ENCODE measurements at places on chromosomes 1 and 21.

DNA sequence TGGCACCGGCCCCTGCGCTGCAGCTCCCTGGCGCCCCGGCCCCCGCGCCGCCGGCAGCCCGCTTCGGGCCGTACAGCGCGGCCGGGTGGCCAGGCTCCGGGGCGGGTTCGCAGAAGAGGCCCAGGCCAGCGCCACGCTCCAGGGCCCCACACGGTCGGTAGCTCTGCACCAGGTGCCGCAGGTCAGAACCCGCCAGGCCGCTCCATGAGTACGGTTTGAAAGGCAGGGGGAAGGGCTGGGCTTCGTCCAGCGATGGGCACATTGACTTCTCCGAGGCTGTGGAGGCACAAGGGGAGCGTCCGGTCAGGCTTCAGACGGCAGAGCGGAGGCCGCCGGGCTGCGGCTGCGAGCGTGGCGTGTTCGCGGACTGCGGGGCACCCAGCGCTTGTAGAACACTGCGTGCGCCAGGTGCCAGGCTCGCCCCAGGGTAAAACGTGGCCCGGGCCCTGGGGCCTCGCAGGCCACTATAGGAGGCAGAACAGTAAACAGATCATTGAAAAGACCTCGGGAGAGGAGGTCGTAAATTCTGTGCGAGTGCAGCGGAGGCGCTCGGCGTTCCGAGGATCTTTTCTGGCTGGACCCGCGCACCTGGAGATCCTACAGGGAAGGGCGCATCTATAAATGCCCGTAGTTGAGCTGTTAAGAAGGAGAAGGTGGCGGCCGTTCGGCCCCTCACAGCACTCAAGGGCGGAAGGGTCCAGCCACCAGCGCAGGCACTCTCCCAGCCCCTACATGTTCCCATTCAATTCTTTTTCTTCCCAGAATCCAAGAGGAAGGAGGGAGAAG is 5.7 kb downstream of the GFI1 start:
- DNase-seq, result no peak

GRCh38 chr1:20380616-20381035 is 90.0 kb downstream of the VWA5B1 start:
- DNase-seq, result no peak

DNA sequence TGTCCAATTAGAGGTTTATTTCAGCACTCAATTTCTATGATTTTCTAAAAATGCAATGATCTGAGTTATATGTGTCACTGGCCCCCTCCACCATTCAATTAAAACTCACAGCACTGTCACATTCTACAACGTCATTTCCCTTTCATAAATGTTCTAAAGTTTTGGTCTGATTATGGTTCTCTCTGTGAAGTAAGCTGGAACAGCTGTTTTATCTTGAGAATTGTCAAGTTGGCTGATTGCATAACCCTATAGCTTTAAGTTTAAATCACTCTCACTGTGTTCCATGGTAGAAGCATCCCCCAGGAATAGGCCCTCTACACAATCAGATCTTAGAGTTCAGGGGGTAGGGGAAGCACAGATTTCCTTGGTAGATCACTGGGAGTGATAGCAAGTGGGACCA is 41.4 kb upstream of the DNASE2B start:
- no peak for DNase-seq

- no peak for DNase-seq
Observed at GRCh38 chr1:60547821-60548220, 474.3 kb upstream of the C1orf87 start.

DNA sequence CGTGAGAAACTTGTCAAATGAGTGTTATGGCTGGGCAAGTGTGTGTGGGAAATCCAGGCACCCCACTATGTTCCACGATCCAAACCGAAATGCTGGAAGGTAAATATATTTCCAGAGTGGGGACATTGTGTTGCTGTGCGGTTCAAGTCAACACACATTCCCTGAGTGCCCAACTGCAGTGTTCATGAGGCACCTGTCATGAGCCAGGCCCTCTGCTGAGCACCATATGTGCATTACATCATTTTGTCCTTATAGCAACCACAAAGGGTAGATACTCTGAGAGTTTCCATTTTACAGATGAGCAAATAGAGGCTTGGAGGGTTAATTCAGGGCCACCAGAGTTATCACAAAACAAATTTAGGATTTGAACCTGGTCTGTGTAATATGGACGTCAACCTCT is 59.9 kb upstream of the SOD1 start:
- no peak for DNase-seq

GRCh38 chr1:67393737-67394136 is 36.5 kb downstream of the SERBP1 start:
- DNase-seq, result no peak

DNA sequence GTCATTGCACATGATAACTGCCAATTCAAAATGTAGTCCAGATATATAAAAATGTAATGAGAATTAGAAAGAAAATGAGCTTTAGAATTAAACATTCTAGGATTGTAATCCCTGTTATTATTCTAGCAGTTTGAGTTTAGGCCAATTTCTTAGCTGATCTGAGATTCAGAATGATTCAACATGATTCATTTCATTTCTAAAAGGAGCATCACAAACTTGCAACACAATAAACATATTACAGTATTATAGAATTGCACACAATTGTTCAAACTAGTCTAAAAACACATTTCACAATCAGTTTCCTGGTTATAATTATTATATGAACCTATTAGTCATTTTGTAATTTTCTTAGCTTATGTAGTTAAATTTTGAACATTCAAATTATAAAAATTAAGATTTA is 43.3 kb upstream of the TSHB start:
- no peak for DNase-seq

- DNase-seq, result no peak
Observed at GRCh38 chr1:237685551-237685950, 205.2 kb downstream of the ZP4 start.

- no peak for DNase-seq
Observed at GRCh38 chr1:65623895-65624294, 168.8 kb upstream of the PDE4B start.

- no peak for DNase-seq
Observed at GRCh38 chr1:110879758-110880606, 7.0 kb downstream of the CD53 start.

DNA sequence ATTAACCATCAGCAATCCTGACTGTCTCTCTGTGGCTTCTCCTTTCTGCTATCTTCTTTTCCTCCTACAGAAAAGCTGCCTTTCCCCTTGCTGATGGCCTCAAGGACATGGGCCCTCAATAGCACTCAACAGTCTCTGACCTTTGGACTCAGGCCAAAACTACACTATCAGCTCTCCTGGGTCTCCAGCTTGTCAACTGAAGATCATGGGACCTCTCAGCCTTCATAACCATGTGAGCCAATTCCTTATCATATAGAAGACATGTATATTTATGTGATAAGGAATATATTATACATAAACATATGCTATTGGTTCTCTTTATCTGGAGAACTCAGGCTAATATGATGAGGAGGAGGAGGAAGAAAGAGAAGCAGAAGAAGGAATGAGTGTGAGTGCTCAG is 91.8 kb upstream of the GJB5 start:
- DNase-seq, result no peak

DNA sequence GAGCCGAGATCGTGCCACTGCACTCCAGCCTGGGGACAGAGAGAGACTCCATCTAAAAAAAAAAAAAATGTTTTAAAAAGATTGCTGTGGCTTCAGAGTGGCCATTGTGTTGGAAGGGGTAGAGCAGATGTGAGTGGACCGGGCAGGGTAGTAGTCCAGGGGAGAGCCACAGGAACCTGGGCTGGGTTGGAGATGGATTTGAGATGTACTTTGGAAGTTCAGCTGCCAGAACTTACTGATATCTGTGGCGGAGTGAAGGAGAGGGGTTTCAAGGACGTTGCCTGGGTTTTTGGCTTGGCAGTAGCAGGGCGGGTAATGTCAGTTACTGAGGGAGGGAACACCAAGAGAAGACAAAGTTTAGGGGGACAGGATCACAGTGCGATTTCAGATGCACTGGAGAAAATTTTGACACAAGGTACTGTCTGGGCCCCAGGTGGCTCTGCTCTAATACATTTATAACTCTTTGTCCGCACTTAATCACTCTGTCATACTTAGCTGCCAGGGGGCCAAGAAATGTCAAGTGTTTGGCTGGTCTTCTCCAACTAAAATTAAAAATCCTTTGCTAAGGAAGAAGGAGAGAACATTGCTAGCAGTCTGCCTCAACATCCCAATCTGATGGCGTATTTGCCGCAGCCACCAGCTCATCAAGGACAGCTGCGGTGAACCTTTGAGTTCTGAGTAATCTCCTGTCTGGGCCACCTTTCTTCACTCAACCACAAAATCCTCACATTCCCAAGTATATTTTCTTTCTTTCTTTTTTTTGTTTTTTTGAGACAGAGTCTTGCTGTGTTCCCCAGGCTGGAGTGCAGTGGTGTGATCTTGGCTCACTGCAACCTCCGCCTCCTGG is 9.6 kb downstream of the EPHX1 start:
- DNase-seq, result no peak

GRCh38 chr1:159849626-159850366 is 12.7 kb downstream of the VSIG8 start:
- no peak for DNase-seq

DNA sequence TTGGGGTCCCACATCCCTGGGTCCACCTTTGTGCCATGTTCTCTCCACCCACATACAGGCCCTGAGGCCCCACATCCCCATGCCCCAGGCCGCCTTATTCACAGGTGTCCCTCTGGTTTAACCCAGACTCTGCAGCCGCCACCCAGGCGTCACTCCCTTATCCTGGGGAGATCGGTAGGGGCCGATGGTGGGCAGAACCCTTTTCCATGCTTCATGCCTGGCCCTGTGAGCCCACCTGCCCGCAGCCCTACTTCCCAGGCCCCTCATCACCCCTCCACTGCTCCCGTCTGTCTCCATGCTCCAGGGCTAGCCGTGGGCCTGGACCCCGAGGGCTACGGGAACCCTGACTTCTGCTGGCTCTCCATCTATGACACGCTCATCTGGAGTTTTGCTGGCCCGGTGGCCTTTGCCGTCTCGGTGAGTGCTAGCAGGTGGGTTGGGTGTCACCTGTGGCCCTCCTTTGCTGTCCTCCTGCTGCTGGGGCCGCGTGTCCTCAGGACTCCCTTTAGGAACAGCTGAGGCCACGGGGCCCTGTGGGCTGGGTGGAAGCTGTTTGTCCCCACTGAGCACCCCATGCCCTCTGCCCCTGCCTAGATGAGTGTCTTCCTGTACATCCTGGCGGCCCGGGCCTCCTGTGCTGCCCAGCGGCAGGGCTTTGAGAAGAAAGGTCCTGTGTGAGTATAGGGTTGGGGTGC is 12.2 kb downstream of the PSRC1 start:
- no peak for DNase-seq

- DNase-seq, result no peak
Observed at GRCh38 chr1:147171399-147172167, 687 bp downstream of the PRKAB2 start.

DNA sequence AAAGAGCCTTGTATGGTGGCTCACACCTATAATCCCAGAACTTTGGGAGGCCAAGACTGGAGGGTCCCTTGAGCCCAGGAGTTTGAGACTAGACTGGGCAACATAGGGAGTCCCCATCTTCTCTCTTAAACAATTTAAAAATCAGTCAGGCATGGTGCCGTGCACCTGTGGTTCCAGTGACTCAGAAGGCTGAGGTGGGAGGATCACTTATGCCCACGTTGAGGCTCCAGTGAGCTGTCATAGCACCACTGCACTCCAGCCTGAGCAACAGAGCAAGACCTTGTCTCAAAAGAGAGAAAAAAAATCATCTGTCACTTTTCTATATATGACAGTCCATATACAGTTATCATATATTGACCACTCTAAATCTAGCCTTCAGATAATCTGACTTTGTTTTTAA is 658.3 kb downstream of the LTN1 start:
- DNase-seq, result no peak

DNA sequence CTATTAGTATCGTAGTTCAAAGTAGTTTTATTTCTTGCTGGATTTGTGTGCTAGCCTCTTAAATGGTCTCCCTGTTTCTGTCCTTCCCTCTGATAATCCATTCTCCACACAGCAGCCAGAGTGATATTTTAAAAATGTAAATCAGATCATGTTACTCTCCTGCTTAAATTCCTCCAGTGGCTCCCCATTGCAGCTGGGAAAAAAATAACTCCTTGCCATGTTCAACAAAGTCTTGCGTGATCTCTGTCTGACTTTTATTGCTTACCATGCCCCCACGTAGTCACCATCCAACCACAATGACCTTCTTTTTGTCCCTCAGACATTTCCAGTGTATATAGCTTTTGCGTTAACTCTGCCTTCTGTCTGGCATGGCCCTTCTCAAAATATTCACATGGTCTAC is 178.8 kb downstream of the FGGY start:
- no peak for DNase-seq

GRCh38 chr1:208190784-208191183 is 53.4 kb downstream of the PLXNA2 start:
- no peak for DNase-seq

- no peak for DNase-seq
Observed at GRCh38 chr21:42340187-42341050, 10.4 kb downstream of the TFF2 start.

DNA sequence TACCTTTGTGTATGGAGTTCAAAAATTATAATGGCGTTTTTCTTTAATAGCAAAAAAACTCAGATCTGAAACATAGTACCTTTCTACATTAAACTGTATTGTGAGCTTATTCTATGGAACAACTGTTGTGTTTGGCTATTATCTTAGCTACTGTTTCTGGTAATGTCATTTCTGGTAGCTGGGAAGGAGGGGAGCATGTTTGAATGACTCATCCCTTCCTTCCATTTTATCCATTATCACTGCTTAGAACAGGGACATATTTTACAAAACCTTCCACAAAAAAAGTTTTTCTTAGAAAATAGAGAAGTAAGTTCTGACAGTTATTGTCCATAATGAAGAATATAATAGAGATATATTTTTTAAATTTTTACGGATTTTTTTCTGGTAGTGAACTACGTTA is 128.3 kb downstream of the NRDC start:
- no peak for DNase-seq

DNA sequence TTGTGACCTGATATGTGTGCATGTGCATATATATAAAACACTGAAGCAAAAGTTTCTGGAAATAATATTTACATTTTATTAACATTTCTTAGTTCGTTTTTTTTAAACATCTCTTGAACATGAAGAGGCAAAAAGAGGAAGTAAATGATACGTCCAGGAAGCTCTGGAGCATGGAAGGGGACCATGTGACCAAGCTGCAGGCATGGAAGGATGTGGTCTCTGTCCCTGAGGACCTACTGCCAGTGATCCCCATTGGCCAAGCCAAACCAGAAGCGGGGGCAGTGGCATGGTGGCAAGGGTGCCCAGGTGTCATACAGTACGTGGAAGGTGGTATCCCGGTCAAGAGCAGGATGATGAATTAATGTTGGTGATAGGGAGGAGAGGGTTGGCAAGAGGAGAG is 268.3 kb upstream of the PROX1 start:
- no peak for DNase-seq

DNA sequence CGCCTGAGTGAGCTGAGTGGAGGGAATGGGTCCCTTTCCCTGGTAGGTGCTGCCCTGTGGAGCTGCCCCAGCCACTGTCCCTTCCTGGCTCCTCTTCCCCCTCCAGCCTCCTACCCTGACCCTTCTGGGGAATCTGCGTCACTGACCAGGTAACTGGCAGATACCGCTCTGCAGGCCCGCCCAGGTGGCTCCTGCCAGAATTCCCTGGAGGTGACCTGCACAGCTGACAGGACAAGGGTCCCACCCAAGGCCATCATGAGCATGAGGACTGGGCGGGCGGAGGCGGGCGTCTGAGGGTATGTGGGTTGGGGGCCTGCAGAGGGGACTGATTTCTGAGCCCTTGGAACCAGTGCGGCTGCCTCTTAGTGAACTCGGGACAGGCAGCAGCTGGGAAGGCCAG is 32.5 kb downstream of the DHRS3 start:
- DNase-seq, result no peak

- DNase-seq, result no peak
Observed at GRCh38 chr1:33397125-33397506, 33.8 kb downstream of the PHC2 start.
